ENCODE measurements at places on chromosomes 11 and 22.

DNA sequence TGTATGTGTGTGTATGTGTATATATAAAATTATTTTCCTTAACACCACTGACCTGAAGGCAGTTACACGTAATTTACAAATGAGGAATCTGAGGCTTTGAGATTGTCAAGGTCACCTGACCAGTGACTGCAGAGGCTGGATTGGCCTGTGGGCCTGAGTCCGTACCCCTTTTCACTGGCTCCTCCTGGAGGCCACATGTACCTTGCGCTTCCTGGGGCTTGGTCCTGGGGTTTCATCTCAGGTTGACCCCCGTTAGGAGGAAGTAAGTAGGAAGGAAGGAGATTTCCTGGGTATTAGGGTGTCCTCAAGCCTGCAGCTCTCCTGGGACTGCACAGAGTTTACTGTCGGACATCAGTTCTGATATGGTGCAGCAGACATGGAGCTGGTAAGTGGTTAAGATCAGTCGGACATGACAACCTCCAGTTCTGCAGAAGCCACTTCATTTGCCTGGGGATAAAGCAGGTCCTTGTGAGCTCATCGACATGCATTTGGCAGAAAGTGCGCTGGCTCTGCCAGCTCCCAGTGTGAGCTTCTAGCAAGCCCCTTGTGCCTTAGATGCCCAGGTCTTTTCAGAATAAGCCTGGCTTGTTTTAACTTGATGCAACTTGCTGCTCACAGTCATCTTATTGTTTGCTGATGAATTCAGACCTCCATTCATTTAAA is 36.6 kb downstream of the ST3GAL4 start:
- DNase-seq = no peak

DNA sequence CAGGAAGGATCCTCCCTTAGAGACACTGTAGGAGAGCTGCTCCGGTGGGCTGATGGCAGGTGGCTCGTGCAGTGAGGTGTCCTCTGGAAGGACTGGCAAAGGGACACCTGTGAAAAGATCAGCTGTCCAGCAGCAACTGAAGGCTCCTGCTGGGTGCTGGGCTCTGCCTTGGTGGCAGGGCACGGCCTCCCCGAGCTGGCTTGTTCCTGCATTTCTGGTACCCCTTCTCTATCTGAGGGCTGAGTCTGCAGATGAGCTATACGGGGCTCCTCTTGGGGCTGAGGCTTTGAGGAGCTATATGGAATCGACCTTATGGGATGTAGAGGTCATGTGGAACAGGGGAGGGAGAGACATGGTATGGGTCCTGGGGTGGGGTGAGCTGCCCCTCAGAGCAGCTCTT is 875.8 kb downstream of the BRD1 start:
- no peak for DNase-seq

GRCh38 chr11:40219401-40219800 is 1240.1 kb downstream of the LRRC4C start:
- no peak for DNase-seq

DNA sequence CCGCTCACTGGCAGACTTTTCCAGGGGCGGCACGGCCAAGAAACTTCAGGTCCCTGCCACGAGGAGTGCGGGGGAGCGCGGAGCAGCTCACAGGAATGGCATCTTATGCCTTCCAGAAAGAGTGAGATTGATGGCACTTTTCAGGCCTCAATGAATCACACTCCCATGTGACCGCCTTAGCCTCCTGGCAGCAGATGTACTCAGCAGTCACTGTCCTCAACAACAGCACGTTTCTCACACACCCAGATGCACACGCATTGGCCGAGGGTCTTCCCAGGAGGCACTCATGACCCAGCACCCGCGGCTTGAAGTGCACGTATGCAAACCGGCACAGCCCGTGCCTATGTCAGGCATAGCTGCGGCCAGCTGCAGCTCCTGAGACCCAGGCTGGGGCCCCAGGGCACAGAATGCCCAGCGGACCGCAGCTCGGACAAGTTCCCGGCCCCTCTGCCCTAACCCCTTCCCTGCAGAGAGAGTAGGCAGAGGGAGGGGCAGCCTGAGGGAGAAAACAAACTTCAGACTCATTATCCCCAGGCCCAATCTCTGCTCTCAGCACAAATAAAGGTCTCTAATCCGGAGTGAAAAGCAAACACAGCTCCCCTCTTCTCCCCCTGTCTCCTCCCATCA is 48.3 kb downstream of the RPUSD4 start:
- DNase-seq = no peak

- no peak for DNase-seq
Observed at GRCh38 chr11:109957000-109957399, 136.2 kb upstream of the ZC3H12C start.

DNA sequence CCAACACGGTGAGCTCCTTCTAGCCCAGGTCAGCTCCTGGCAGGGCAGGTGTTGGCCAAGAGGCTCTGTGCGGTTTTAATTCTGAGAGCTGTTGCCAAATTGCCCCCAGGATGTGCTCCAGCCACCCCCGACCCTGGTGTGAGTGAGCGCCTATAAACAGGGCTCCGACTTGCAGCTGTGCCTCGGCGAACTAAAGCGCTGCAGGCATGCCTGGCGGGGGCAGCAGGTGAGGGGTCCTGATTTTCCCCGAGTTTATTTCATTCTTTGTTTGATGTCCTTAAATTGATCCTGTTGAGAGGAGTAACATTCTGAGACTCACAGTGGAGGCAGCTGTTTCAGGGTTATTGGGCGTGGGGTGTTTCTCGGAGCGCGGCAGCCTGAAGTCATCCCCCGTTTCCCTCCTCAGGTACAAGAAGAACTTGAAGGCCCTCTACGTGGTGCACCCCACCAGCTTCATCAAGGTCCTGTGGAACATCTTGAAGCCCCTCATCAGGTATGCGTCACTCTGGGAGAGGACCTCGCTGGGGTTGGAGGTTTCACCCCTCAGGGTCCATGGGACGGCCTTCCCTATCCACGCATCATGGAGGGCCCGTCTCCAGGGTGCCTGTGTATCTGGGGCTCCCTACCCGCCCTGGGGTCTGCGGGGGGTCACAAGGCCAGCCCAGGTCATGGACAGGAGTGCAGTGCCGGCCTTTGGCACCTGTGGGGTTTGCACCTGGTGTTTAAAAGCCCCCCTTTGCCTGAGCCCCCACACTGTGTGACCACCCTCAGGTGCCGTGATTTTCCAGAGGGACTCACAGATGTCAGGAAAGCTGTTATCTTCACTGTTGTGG is 62.1 kb downstream of the ARHGAP8 start:
- DNase-seq = no peak

GRCh38 chr22:47929646-47930185 is 1167.3 kb downstream of the TBC1D22A start:
- no peak for DNase-seq

DNA sequence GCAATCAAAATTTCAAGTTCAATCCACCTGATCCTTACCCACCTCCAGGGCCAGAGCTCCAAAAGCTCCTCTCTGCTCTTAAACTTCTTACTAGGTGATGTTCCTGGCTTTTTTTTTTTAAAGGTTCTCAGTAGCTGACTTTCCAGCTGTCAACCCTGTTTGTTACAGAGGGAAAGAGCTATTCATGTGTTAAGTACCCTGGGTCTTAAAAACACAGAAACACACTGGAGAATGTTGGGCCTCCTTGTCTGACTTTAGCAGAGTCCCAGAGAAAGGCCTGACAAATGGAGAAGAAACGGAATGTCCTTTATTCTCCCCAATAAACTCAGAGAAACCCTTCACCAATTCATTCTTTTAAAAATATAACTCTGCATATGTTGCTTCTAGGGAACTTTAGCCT is 3.2 kb downstream of the LRRC4C start:
- no peak for DNase-seq

DNA sequence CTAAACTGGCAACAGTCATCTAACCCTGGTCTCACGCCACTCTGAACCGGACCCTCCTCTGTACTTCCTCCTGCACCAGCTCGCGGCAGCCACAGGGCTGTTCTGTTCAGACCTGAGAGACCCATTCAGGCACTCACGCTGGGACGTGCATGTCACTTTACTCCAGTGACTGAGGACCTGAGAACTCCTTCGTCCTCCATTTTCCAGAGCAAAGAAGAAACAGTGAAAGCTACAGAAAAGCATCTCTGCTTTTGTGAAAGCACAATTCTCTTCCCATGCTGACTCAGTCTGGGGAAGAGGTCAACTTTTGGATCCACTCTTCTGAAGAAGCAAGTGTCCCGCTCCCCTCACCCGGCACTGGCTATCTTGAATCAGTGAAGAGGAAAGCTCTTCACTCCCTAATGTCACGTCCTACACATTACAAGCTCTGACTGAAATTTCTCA is 24.5 kb downstream of the PISD start:
- no peak for DNase-seq

GRCh38 chr11:76763573-76764346 is 19.4 kb upstream of the TSKU start:
- DNase-seq = no peak

DNA sequence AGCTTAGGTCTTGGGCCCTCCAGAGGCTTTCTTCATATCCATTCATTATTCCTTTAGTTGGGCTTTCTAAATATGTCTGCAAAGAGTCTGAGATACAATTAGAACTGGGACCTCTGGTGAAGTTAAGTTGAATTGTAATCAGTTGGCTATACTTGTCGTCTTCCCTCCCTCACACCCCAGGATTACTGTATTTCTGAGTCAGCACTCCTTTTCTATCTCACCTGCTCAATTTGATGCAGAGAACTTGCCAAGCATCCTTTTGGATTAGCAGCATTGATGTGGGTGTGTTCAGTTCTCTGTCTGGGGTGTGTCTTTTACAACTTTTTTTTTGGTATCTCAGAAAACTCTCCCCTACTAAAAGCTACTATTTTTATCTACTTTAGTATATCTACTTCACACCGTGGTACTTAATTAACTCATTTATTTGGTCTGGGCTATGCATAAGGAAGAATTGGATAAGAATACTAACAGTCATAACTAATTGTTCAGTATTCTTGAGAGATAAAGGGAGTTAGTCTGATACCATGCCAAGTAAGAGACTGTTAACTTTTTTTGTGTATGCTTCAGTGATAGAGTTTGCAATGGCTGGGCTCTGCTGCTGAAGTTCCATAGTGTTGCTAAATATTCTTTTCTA is 15.1 kb downstream of the CTNND1 start:
- no peak for DNase-seq

DNA sequence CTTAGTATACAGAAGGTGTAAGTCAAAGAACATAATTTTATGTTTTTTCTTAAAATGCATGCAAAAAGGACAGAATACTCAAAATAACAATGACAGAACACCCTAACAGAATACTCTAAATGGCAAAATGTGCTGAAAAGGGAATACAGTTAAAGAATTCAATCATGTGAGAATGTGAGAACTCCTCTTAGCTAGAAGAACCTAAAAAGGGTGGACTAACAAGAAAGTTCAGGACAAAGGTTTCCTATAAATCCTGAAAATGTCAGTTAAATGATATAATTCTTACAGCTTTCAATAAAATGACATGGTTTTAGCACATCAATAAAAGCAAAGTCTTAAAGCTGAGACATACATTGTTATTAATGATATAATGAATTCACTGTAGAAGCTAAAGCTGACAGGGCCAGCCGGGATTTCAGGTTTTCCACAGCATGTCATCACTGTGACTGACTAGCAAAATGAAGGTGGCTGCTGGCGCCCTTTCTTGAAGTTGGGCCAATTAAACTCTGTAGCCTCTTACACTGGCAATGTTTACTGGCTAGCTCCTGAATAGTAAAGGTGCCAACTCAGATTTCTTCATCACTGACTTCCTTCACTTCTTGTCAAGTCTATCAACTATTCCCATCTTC is 244.4 kb downstream of the TTC28 start:
- no peak for DNase-seq

DNA sequence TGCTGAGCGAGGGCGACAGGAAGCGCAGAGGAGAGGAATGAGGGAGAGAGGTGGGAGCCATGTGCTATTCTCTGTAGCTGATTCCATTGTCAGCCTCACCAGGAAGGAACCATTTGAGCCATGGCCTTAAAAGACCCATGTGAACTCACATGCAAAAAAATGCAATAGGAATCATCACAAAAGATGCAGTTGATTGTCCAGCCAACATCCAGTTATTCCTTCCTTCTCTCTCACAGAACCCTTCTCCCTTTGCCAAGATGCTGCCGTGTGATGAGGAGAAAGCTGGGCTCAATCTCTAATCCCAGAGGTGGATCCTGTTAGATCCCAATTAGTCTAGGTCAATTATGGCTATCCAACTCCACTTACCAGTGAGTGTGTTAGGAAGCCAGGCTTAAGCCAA is 58.2 kb upstream of the RRAS2 start:
- no peak for DNase-seq

- no peak for DNase-seq
Observed at GRCh38 chr11:103798026-103798425, 238.4 kb upstream of the DDI1 start.

GRCh38 chr11:30304620-30305019 is 18.3 kb upstream of the ARL14EP start:
- no peak for DNase-seq

GRCh38 chr11:19557720-19558140 is 154.9 kb upstream of the NAV2 start:
- peak; percentile 44 for DNase-seq

GRCh38 chr22:49303781-49304461 is 523.8 kb downstream of the BRD1 start:
- no peak for DNase-seq

- DNase-seq = no peak
Observed at GRCh38 chr11:12801976-12802375, 127.8 kb downstream of the TEAD1 start.

DNA sequence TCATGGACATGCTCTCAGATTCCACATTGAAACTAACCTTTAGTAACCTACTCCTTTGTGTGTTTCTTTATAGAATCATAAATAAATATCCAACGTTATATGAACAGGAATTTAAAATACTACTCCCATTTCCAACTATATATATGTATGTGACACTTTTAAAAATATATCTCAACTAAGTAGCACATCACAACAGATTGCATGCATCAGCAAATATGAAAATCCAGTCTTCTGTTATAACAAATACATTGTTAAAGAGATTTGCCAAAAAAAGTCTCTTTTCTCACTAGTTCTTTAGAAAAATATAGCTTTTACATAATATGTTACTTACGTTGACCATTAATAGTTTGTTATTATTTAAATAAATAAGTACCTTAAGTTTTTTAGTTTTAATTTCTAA is 1608.6 kb upstream of the RAG2 start:
- no peak for DNase-seq

DNA sequence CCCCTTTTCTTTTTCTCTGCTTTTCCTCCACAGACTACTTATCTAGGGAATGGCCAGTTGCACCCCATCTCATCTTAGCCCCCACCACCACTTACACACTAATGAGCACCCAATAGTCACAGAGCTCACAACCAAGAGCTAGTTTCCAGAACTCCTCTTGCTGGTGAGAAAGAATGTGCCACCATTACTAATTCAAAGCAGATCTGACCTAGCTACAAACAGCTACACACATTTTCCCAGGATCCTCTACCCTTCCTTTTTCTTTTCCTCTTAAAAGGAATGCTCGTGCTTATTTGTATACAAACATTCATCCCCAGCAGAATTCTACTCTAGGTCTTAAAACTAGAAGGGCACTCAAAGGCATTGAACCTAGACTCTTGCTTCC is 136.8 kb downstream of the CD44 start:
- no peak for DNase-seq

- no peak for DNase-seq
Observed at GRCh38 chr11:27274854-27275395, 88.1 kb downstream of the CCDC34 start.

GRCh38 chr22:48154943-48155240 is 1392.4 kb downstream of the TBC1D22A start:
- DNase-seq = no peak

- DNase-seq = no peak
Observed at GRCh38 chr11:215581-216037, 8.1 kb downstream of the RIC8A start.

- no peak for DNase-seq
Observed at GRCh38 chr11:117606790-117607189, 190.2 kb downstream of the DSCAML1 start.

Measured in stimulated activated CD8-positive, alpha-beta memory T cell treated with anti-CD3 and anti-CD28 coated beads, Interleukin-15, amount 100 ng/mL, for 24 hours (primary cell).